ENCODE measurements at places on chromosomes 16 and 17.

GRCh38 chr16:4323845-4324488, 8.1 kb downstream of the GLIS2 start:
- peak; percentile 40 for DNase-seq

- DNase-seq, result peak; percentile 70
Observed at GRCh38 chr17:35849469-35850348, 19.0 kb downstream of the HEATR9 start.

- no peak for DNase-seq
Observed at GRCh38 chr17:50608700-50609379, 25.8 kb upstream of the ABCC3 start.

DNA sequence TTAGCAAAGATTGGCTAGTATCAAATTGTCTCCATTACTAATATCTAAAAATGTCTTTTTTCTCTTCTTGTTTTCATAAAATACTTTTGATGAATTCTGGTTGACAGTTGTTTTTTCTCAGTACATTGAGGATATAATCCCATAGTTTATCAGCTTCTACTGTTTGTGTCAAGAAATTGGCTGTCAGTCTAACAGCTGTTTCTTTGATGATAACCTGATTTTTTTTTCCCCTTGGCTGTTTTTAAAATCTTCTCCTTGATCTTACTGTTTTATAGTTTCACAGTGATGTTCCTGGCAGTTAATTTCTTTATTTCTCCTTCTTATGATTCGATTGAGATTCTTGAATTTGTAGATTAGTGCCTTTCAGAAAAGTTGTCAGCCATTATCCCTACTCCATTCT, 315.3 kb upstream of the PMFBP1 start:
- no peak for DNase-seq

GRCh38 chr16:4200000-4200780, 41.7 kb downstream of the SRL start:
- peak; percentile 69 for DNase-seq

GRCh38 chr17:57750895-57751294, 5.8 kb upstream of the CCDC182 start:
- no peak for DNase-seq

DNA sequence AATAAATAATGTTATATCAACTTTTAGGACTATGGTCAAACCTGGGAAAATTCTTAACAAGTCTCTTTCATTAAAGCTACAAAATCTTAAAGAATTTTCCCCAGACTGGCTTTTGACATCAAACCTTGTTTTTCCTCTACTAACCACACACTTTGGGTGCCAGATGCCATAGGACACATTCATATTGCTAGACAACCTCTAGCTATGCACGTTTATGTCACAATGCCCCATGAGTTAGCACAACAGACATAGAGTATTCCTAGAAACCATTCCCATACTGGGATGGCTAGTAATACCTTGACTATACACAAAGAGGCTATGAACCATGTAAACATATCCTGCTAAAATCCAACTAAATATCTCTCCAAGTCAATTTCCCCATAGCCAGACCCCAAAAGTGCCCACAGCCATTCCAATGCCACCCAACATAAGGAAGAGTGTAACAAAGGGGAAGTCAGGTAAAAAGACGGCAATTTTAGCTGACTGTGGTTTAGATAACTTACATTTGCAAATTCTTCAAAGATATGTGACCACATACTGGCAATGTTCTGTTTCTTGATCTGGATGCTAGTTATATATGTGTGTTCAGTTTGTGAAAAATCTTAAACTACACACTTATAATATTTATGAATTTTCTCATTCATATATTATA, 23.4 kb downstream of the SMURF2 start:
- DNase-seq, result peak; percentile 41

DNA sequence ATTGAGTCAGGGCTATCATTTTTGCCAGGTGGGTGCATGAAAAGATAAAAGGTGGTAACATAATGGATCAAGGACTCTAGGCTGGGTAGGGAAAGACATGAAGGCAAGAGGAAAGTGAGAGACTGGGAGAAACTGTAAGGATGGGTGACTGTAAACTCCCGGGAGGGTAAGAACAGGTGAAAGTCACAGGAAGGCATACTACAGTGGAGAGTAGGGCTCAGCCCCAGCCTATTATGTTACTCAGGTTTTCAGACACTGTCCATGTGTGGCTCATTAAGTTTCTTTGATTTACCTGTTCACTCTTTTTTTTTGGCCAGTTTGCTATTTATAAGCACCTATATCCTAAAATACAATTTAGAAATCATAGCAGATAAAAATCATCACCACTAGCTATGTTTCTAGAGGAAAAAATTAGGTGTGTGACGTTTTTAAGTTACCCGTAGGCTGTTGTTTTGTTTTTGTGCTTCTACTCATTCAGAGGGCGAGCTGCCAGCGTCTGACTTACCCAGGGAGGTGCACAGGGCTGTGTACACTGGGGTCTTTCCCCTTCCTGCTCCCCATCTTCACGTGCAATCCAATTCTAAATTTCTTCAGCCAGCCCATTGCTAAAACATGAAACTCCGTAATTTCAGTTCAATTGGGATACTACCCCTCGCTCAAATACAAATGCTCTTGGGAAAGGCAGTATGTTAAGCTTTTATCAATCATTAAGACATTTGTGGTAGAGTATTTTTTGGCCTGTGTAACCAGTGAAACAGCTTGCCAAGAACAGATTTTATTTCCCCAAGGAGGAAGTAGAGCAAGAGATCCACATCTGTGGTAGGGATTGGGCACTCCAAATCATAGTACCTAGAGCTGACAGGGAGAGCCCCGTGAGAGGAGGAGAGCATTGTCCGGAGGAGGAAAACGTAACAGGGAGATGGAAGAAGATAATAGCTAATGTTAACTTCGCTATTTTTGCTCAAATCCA, 21.7 kb upstream of the VWA3A start:
- no peak for DNase-seq

DNA sequence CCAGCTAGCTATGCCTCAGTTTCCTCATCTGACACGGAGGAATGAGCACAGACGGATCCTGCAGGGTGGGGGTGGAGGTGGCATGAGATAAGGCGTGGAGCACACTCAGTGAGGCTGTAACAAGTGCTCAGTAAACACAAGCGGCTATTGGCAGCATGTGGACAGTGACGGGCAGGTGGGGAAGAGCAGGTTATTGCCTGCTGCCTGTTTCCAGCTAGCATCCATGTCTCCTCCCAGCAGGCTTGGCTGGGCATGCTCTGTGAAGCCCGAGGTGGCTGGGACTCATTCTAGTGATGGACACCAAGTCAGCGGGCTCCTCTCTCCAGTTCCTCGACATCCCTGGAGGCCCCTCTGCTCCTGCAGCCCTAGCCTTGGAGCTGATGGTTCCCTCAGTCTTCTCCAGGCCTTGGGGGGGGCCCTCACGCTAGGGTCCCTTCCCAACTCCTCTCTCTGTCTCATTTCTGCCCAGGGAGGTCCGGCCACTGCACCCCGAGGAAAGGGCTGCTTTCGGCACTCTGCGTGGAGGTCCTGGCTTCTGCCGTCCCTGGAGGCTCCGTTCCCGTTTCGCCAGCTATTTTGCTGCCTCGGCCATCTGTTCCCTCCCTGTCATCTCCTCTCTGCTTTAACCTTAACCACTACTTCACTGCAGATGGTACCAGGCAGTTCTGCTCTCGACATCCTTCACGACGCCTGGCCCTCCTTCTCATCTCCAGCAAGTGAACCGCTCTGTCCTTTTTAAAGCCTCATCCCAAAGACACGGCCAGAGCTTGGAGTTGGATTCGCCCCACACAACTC, 6.2 kb downstream of the RTN4RL1 start:
- no peak for DNase-seq

GRCh38 chr16:3475604-3476375, 19.5 kb downstream of the C16orf90 start:
- DNase-seq, result no peak

- DNase-seq, result no peak
Observed at GRCh38 chr16:78195797-78196196, 96.3 kb downstream of the WWOX start.

DNA sequence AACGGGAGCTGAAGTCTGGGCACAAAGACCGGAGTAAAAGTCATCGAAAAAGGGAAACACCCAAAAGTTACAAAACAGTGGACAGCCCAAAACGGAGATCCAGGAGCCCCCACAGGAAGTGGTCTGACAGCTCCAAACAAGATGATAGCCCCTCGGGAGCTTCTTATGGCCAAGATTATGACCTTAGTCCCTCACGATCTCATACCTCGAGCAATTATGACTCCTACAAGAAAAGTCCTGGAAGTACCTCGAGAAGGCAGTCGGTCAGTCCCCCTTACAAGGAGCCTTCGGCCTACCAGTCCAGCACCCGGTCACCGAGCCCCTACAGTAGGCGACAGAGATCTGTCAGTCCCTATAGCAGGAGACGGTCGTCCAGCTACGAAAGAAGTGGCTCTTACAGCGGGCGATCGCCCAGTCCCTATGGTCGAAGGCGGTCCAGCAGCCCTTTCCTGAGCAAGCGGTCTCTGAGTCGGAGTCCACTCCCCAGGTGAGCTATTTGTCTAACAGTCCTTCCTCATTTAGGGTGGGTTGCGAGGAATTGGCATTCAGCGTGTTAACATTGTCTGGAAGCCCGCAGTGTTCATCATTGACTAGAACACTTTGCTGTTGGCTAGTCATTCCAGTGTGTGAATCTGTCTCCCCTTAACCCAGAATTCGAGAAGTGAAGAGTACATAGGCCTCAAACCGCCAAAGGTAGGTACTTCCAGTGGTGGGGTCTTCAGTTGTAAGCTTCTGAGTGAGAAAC, 1.5 kb downstream of the CDK12 start:
- peak; percentile 15 for DNase-seq

- no peak for DNase-seq
Observed at GRCh38 chr17:55690105-55690508, 32.6 kb downstream of the TMEM100 start.

GRCh38 chr16:1371054-1371978, 19.6 kb downstream of the GNPTG start:
- no peak for DNase-seq

- DNase-seq, result peak; percentile 32
Observed at GRCh38 chr17:32007463-32008298, 498 bp downstream of the LRRC37B start.

GRCh38 chr17:47989700-47990099, 18.8 kb downstream of the CDK5RAP3 start:
- no peak for DNase-seq

GRCh38 chr17:5563456-5563855, 20.9 kb downstream of the NLRP1 start:
- DNase-seq, result peak; percentile 54

DNA sequence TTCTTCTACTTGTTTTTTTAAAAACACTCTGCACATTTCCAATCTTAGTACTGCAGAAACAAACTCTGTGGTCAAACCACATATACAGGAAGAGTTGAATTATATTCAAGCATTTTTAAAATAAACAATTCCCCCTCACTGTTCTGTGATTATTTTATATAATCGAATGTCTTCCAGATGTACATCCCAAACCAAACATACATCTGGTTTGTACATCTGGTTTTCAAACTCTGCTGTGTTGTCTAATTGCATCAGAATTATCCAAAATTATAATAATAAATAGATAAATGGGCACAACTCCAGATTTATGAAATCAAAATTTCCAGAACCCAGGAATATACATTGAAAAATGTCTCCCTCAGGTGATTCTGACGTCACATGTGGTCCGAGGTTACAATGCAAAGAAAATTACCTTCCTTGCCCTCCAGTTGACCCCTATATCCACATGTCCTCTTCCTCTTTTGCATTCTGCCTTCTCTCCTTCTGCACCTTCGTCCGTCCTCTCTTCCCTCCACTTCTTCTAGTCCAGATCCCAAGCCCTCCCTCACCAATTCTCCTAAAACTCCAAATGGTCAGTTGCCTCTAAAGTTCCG, 13.3 kb upstream of the CCDC144A start:
- no peak for DNase-seq

DNA sequence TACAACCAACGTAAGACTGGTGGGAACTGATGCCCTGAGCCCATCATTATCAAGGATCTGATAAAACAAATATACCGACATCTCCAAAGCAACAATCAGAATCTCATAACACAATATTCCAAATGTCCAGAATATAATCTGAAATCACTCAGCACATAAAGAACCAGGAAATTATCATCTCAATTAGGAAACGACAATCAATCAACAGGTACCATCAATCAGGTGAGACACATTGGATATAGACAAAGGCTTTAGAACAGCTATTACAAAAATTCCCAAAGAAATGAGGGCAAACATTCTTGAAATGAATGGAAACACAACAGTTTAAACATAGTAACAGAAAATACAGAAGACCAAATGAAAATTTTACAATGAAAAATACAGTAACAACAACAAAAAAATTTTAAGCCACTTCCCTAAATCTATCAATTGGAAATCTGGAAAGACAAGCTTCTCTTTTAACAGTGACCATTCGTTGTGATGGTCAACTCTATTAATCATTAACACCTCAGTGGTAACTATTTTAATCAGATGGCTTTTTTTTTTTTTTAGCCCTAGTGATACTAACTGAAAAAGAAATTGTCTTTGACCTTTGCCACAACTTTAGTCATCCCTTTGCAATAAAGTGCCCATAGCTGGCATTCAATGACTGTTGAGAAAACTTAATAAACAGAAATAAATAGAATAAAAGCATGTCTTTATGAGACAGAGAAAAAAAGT, 70.4 kb downstream of the USP32 start:
- no peak for DNase-seq

GRCh38 chr16:22675745-22676540, 138.0 kb upstream of the HS3ST2 start:
- no peak for DNase-seq

DNA sequence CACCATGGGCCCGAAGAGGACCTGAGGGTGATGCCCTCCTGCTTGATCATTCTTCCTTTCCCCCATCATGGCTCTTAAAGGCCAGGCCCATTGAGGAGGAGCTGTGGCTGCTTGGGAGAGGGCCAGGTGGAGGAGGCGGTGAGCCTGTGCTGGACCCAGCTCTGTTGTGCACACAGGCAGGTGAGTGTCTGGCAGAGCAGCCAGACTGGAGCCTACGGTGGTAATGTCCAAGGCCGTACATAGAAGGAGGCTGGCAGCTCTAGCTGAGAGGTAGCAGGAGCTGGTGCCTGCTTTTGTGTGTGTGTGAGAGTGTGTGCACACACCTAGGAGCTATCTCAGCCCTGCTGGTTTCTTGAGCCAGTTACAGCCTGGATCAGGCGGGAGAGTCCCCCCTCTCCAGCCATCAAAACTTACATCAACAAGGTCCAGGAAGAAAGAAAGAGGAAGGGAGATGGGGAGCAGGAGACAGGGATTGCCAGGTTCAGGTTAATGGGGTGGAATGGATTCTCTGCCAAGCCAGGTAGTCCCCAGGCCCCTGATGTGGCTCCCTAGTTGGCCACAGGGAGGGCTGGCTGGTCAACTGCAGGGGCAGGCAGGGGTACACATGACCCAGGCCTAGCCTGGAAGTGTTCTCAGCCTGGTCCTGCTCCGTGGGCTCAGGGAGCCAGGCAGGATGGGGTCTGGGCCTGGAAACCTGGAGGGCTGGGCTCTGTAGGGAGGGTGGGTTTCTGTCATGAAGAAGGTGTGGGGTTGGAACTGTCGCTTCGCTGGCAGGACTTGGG, 107.1 kb downstream of the RAP1GAP2 start:
- DNase-seq, result no peak

GRCh38 chr16:76947749-76948148, 243.2 kb upstream of the MON1B start:
- DNase-seq, result no peak

All from EL (cell line).